ENCODE measurements at places on chromosomes 2 and 18.

DNA sequence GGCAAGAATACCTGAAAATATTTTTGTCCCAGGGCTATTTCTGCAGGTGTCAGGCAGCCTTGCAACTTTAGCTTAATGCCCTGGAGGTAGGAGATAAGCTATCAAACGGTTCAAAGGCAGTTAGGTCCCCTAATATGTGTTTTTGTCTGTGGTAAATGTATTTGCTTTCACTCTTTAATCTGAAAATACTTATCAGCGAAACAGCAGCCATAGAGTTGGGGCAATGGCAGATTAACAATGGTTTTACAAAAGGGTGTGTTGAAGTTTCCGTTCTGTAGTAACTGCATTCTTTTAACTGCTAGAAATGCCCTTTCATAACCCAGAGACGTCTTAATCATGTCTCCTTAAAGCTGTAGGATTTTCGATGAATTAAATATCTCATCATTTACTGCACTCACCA lies 265.0 kb upstream of the TRIB2 start:
- peak; percentile 26 for DNase-seq

GRCh38 chr2:113119111-113119510 lies 8.3 kb upstream of the IL1RN start:
- DNase-seq = no peak

GRCh38 chr2:206031162-206031784 lies 54.7 kb downstream of the INO80D start:
- no peak for DNase-seq

DNA sequence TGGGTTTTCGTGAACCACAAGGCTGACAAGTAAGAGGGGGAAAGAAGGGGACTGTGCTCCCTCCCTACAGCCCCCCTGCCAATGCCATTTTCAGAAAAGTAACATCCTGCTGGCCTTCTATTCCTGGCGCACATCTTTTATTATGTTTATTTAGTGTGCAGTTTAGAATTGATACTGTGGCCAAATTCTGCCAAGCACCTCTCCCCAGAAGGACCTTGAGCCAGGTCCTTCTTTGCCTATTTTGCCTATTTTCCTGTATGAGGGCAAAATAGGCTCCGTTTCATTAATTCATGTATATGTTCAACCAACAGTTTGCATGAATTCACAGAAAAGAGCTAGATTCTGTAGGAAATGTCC lies 136.0 kb downstream of the MYO3B start:
- DNase-seq = no peak

GRCh38 chr18:12064086-12064763 lies 29.4 kb upstream of the ANKRD62 start:
- no peak for DNase-seq
